ENCODE measurements at places on chromosomes 3 and 15.

- no peak for DNase-seq
Observed at GRCh38 chr3:140845882-140846281, 95.8 kb upstream of the SLC25A36 start.

DNA sequence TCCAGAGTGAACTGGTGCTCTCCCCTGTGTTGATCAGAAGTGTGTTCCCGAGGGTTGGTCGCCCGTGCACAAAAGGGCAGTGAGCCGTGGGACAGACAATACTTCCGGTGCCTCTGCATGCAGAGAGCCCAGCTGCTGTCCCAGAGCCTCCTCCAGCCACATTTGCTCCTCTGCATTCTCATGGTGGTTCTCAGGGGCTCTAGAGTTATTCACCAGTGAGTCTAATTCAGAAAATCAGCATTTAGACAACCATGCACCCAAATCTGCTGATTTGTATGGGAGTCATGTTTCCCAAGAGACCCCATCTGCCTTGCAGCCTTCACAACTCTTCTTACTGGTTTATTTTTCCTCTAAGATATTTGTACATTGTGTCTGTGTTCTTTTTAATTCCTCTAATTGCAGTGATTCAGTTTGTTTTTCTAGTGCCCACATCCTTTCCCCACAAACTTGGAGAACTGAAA is 107.0 kb upstream of the SPRED1 start:
- DNase-seq = no peak

GRCh38 chr15:45116006-45116481 is 1.9 kb downstream of the DUOXA2 start:
- DNase-seq = no peak

GRCh38 chr15:39438799-39439592 is 141.9 kb upstream of the THBS1 start:
- no peak for DNase-seq

GRCh38 chr15:65303687-65304380 is 643 bp upstream of the RNU5B-1 start:
- DNase-seq = peak; percentile 50

DNA sequence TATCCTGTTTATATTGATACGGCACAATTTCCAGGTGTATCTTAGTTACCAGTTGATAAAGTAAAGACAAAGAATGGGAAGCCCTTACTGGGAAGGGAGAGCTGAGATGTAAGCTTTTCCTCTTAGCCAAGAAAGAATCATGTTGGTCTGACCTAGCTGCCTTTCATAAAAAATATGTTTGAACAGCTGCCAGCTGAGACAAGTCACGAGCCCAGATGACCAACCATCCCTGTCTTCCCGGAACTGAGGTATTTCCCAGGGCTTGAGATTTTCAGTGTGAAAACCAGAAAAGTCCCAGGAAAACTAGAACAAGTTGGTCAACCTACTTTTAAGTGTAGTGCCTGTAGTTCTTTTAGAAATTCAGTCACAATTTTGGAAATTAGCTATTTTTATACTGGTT is 3.6 kb upstream of the MYH15 start:
- DNase-seq = no peak

- no peak for DNase-seq
Observed at GRCh38 chr3:17938313-17938712, 195.9 kb upstream of the TBC1D5 start.

GRCh38 chr15:28109626-28110455 is 10.7 kb upstream of the OCA2 start:
- no peak for DNase-seq

- no peak for DNase-seq
Observed at GRCh38 chr15:82763361-82764116, 42.3 kb downstream of the FSD2 start.

DNA sequence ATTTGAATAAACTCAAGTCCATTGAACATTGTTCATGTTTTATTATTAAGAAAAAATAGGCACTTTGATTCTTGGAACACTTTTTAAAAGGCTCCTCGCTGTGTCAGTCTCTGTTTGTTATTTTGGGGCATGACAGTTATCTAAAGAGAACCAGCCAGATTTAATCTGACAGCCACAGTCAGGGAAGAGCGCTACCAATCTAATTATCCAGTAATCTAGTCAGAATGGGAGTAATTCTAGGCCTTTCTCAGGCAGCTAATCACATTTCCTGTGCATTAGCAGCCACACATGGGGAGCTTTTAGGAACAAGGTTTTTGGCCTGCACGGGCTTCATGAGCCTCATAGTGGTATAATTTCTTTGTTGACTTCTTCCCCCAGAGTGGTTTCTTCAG is 362.2 kb downstream of the RBMS3 start:
- DNase-seq = no peak

DNA sequence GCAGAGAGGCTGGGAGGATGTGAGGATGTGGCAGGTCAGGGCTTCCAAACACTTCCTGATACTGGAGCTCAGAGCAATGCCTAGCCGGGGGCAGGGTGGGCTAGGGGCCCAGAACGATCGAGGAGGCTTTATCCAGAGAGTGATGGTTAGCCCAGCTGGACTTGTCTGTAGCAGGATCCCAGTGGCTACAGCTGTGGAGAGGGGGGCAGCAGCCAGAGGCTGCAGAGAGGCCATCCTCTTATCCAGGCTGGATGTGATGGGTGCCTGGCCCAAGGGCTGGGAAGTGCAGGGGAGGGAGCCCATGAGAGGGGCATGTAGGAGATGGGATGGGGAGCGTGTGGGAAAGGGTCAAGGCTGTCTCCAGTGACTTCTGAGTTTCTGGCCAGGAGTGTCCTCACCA is 4.6 kb downstream of the PARP3 start:
- DNase-seq = no peak

- DNase-seq = peak; percentile 35
Observed at GRCh38 chr3:101248736-101249135, 71.6 kb downstream of the IMPG2 start.

DNA sequence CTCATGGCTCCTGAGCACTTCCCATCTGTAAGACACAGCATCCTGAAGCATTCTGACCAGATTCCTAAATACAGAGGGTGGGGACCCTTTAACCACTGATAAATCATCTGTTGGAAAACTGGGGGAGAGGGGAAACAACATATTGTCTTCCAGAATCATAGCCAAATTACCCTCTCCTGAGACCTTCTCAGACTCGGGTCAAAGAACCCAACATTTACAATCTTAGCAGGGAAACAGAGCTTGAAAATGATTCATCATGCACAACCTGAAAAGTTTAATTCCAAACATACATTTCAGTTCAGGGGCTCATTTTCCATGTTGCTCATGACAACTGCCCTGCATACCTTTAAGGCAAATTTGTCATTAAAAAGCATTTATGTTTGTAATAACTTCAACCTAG is 48.5 kb upstream of the TSPAN3 start:
- no peak for DNase-seq

GRCh38 chr3:194103505-194103904 is 32.4 kb upstream of the HES1 start:
- no peak for DNase-seq

DNA sequence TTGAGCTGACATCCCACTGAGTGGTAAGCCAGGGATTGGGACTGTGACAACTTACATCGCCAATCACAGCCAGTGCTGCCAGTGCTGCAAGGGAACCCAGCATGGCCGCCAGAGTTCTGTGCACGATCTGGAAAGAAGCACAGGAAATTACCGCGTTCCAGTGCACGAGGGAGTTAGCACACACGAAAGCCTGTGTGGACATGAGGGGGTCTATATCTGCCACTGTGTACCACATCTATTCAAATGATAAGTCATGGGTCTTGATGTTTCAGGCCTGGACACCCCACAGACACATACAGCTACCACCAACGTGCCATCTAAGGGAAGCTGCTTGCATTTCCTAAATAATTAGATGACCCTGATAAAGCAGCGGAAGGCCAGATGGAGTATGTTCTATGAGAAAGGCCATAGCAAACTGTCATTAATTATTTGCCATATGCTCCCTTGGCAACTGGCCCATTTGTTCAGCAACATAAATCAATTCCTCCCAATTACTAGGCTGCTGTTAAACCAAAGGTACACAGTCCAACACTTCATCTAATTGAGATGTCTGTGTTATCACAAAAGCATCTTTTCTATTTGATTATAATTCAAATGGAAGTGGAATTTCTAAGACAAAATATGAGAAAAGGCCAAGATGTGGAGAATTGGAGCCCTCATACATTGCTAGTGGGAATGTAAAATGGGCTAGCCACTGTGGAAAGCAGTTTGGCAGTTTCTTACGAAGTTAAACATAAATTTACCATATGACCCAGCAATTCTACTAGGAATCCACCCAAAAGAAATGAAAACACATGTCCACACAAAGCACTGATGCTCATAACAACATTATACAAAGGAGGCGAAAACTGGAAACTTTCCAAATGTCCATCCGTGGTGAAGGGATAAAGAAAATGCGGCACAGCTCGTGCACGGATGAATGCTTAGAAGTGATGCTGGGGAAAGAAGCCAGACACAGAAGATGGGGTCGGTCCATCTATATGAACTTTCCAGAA is 108.3 kb downstream of the OCA2 start:
- DNase-seq = no peak

DNA sequence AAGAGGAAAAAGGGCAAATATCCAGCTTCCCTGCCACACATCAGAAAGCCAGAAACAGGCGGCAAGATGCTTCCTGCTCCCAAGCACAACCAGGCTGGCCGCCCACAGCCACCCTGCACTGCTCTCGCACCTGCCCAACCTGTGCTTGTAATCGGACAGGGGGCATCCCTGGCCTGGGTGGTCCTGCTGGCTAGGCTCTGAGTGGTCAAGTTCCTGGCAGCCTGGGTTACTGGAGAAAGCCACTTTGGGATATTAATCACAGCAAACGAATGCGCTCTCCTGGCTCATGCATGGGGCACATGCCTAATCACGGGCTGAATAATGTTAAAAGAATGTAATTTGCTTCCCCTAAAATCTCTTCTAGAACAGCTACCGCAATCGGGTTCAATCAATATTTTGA is 442.4 kb downstream of the MCTP2 start:
- DNase-seq = no peak

- DNase-seq = no peak
Observed at GRCh38 chr3:140347151-140347550, 330.7 kb upstream of the TRIM42 start.

DNA sequence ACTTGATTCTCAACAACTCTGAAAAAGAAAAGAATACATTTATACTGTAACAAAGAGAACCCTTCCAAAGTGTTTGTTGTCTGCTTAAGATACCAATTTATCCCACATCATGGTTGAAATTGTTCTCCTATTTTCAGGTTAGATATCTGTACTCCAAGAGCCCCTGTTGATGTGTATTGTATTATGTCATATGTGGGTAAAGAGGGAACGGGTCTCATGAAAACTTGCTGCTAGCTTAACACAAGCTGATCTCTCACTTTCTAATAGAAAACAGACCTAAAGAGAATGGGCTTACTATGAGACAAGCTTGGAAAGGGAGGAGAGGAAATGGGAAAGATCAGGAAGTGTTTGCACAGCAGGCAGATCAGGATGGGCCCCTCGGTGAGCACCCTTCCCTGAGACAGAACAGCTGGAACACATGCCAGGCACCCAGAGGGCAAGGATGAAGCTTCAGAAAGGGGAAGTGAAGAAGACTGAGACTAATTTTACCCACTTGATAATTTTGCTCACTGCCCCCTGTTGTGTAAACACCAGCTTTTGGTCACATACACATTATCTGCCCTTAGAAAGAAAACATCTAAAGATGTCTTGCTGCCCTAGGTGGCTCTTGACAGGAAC is 747.9 kb upstream of the CCDC54 start:
- peak; percentile 1 for DNase-seq

DNA sequence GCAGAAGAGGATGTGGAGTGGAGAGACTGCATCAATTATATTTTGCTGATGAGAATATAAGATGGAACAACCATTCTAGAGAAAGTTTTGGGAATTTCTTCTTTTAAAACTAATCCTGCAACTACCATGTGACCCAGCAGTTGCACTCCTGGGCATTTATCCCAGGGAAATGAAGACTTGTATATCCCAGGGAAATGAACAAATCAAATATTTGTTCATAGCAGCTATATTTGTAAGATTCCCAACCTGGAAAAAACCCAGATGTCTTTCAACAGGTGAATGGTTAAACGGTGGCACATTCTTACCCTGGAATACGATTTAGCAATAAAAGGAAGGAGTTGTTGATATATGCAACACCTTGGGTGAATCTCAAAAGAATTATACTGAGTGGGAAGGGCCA is 385.3 kb upstream of the TPRG1 start:
- no peak for DNase-seq

- DNase-seq = no peak
Observed at GRCh38 chr3:69746119-69746518, 6.9 kb downstream of the MITF start.

GRCh38 chr3:116905794-116906193 is 196.2 kb downstream of the TUSC7 start:
- DNase-seq = no peak

- DNase-seq = no peak
Observed at GRCh38 chr3:104549099-104549714, 817.5 kb upstream of the ALCAM start.

DNA sequence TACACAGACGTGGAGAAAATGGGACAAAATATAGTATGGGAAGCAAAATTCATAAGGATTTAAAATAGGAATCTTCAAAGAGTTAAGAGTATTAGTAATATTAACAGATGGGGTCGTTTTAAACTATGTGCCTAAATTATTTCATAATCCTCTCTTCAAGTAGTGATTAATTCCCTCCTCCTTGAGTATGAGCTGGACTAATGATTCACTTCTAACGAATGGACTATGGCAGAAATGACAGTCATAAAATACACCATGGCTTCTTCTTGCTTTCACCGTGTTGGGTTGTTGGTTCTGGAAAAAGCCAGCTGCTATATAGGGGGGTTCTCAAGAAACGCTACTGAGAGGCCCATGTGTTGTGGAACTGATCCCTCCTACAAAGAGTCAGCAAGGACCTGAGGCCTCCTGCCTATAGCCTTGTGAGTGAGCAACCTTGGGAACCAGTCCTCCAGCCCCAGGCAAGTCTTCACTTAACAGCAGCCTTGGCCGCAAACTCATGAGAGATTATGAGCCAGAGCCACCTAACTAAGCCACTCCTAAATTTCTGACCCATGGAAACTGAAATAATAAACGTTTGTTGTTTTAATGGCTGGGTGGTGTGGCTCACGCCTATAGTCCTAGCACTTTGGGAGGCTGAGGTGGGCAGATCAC is 64.8 kb upstream of the ABHD2 start:
- DNase-seq = no peak

GRCh38 chr3:127765735-127766134 is 56.6 kb downstream of the MGLL start:
- no peak for DNase-seq

- DNase-seq = no peak
Observed at GRCh38 chr3:170044271-170044670, 6.5 kb downstream of the GPR160 start.

- DNase-seq = no peak
Observed at GRCh38 chr3:8069471-8069870, 432.2 kb upstream of the LMCD1 start.
